ENCODE measurements at places on chromosomes 5 and 9. TPM values are rescaled to one million over a fixed set of nuclear protein-coding genes. Genes with fewer than 3 reads are reported as not detected.
A peak's percentile ranks its signal among the peaks of the same experiment; 100 is the strongest.

PCDH1 gene
- 21.3 TPM for total RNA-seq

GRCh38 chr5:135087950-135088349 is 53.9 kb upstream of the PITX1 start:
- DNase-seq, result no peak

DNA sequence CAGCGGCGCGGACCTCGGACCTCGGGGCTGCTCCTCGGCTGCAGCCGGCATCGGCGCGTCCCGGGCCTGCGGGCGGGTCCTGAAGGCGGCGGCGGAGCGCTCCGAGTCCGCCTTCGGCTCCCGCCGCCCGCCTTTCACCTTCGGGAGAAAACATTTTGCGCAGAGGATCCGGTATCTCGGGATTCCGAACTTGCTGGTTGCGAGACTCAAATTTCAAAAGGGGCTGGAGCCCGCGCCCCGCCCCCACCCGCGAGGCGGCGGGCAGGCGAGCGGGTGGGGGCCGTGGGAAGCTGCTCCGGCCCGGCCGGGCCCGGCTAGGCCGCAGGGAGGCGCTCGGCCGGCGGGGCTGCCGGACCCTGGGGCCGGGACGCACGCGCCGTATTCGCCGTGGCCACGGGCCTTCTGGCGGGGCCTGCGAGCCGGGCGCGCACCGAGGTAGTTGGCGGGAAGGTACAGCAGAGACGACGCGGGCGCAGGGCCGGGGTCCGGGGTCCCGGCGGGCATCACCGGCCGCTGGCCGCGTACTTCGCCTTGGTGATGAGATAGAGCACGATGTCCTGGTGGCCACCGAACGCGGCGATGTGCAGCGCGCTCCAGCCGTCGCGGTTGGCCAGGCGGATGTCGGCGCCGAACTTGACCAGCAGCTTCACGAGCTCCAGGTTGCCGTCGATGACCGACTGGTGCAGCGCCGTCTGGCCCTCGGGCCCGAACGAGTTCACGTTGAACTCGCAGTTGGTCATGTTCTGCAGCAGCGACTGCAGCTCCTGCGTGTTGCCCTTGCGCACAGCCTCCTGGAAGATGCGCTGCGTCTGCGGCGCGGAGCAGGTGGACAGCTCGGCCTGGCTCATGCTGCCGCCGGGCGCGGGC is 757 bp downstream of the NRARP start:
- DNase-seq, result peak; percentile 75

DNA sequence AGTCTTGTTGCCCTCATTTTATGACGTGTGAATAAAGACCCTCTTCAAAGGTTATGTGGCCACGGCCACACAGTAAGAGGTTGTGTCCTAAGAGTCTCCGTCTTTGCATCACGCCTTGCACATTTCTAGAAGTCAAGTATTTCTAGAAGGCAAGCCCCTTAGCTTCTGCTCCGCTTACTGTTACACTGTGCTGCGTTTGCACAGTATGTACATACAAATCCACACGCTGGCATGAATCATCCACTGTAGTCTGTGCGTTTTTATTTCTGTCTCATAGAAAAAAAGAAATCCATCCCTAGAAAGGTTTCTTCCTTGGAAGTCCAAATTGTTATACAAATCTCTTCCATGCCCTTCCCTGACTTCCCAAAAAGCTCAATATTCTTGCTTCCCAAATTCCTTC is 21.4 kb upstream of the ICE1 start:
- DNase-seq, result no peak

GRCh38 chr5:56277573-56277972 is 44.4 kb upstream of the ANKRD55 start:
- no peak for DNase-seq

TRIM36 gene
- 0.94 TPM for total RNA-seq

GRM6 gene
- total RNA-seq, result not detected

DNA sequence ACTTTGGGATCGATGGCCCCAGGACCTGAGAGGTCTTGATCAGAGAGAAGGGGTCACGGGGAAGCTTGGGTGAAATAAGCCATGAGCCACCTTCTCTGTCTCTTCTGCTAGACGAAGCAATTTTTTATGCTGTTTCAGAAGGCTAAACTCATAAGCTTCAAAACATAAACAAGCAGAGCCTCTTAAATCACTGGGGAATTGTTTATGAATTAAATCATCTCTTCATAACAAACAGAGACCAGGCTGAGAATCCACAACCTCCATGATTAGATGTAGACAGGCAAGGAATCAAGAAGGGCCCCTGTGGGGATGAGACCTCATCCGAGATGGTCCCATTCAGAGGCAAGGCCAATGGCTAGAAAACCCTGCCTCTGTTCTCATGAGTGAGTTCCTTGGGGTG is 21.7 kb upstream of the TCOF1 start:
- DNase-seq, result no peak

DNA sequence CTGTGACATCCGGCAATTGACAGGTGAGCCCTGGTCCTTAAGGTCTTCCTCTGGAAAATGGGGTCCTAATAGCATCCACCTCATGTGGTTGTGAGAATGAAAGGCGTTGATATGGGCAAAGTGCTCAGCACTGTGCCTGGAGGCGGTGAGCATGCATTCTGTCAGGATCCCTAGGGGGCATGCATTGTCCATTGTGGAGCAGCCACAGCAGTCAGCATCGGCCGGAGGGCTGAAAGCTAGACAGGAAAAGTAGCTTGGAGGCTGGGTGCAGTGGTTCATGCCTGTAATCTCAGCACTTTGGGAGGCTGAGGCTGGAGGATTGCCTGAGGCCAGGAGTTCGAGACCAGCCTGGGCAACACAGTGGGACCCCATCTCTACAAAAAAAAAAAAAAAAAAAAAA is 122.2 kb downstream of the LHX2 start:
- peak; percentile 64 for DNase-seq

CARD9 gene
- total RNA-seq, result 1.2 TPM

GRCh38 chr5:168002116-168002515 is 289.3 kb upstream of the WWC1 start:
- DNase-seq, result no peak
